HTR-8/SVneo (cell line): ENCODE measurements at places on chromosomes 4 and X.

DNA sequence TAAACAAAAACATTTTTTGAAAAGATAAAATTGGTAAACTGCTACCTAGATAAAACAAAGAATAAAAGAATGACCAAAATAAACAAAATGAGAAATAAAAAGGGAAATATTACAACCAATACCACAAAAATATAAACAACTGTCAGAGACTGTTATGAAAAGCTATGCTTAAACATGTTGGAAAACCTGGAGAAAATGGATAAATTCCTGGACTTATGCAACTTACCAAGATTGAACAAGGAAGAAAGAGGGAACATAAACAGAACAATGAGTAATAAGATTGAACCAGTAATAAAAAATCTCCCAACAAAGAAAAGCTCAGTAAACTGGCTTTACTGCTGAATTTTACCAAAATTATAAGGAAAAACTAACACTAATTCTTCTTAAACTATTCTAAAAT is 518.7 kb downstream of the GRXCR1 start:
- DNase-seq = no peak

GRCh38 chr4:118718511-118719170 is 33.4 kb downstream of the METTL14 start:
- no peak for DNase-seq

GRCh38 chrX:77953302-77953701 is 16.1 kb downstream of the PGAM4 start:
- no peak for DNase-seq

DNA sequence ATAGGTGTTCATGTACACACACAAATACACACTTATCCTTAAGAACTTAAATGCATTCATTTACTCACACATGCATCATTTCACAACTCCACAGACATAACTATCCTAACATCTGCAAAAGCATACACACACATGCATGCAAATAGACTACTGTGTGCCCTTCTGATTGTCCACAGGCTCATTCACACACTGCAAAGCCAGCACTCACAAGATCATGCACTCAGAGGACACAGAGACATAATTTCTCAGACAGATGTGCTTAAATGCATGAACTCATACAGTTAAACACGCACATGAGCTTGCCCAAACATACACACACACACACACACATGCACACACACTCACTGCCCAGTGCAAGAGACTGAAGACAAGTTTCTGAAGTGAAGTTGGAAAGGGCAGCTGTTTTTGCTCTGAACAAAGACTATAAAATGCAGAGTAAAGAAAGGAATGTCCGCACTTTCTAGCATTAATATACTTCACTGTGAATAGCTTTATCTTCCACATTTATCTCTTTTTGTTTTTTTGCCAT is 1018.0 kb upstream of the HS3ST1 start:
- DNase-seq = no peak

DNA sequence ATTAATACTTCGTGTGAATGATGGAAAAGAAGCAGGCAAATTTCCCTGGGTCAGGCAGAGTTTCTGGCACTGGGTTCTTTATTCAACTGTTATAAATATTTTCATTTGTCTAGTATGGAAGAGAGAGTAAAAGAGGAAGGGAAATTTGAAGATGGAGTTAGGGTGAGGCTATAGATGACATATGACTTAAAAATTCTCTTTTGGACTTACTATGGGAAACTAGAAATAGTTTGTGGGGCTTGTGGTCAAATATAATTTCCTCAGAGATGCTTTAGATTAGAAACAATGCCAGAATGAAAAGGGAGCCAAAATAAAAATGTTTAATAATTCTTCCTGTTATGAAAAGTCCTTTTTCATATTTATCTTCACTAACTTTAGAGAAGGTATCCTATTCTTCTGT is 103.2 kb downstream of the GC start:
- no peak for DNase-seq

DNA sequence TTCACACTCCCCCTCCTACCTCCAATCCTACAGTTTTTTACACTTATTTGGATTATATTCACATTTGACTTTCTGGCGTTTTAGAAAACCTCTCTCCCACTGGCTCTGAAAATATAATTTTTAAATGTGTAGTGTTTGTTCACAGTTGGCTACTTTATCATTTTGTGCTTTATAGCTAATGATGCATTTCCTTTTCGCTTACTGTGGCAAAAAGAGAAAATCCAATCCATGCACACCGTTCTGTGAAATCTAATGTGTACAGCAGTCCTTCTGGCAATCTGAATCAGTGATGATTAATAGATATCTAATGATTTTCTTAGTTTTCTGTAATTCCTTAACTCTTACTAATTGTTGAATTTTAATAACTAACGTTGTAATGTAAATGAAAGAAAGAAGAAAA is 271.5 kb downstream of the ARAP2 start:
- DNase-seq = no peak

GRCh38 chr4:183153190-183153916 is 54.3 kb downstream of the WWC2 start:
- DNase-seq = no peak

GRCh38 chr4:21728304-21728703 is 220.3 kb downstream of the KCNIP4 start:
- no peak for DNase-seq

- DNase-seq = peak; percentile 3
Measured at GRCh38 chr4:32488690-32489089, 1768.5 kb downstream of the PCDH7 start.

DNA sequence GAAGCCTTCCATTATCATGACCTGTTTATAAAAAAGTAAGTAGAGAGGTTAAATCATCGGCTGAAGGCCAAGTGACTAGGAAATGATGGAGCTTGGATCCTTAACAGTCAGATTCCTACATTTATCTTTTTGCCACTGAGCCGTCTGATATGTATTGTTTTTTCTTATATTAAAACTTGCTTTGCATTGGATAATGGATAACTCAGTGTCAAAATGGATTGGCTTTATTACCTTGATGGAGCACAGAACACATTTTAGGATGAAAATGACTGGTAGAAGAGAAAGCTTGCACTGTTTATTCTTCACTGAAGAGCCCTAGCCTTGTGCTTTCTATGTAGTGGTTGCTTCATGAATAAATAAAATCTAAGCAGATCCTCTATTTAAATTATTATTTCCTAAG is 54.2 kb upstream of the TSPAN5 start:
- DNase-seq = no peak

DNA sequence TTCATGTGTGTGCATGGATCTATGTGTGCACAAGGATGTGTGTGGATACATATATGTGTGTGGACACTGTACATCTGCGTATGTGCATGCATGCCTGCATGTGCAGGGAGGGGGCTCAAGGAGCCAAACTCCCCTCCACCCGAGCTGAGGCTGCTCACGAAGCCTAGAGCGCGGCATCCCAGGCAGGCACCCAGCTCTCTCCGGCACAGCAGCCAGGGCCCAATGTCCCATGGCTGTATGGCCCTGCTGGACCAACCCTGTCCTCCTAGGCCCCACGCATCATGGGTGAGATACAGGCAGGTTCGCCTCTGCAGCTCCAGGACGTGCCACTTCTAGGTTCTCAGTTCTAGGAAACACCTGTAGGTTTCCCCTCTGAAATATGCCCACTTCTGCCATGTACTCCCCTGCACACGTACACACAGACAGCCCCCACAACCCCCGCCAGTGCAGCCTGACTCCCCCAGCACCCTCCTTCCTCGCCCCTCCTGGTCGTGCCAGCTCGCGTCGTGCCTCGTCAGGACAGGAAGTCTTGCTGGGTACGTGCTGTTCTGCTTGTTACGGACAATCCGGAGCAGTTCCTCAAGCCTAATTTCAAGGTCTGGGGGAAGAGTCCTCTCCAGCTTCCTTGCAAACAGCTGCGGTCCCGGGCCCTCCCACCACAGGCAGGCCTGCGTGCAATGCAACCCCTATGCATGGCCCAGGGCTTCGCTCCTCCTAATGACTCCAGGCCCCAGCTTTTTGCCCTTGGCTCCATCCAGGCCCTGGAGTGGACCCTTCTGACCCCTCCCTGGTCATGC is 3.2 kb upstream of the ADRA2C start:
- no peak for DNase-seq
